ENCODE measurements at places on chromosomes 3 and 15.

DNA sequence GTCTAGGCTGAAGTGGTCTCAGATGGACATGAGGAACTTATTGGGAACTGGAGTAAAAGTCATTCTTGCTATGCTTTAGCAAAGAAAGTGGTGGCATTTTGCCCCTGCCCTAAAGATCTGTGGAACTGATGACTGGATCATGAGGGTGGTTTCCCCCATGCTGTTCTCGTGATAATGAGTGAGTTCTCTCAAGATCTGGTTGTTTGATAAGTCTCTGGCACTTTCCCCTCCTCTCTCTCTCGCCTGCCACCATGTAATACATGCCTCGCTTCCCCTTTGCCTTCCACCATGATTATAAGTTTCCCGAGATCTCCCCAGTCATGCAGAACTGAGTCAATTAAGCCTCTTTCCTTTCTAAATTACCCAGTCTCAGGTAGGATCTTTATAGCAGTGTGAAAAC, 11.5 kb upstream of the MLF1 start:
- DNase-seq, result no peak

DNA sequence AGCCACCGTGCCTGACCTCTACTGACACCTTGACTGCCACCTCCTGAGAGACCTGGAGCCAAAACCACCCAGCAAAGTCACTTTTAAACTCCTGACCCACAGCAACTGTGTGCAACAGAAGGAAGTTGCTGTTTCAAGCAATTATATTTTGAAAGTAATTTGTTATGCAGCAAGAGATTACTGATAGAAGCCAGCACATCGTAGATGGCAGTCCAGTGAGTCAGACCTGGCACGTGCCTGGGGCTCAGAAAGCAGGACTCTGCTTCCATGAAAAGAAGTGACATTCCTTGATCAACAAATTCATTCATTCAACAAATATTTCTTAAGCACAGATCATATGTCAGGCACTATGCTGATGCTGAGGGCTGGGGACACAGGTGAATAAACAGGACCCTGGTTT, 5.7 kb upstream of the CSPG4 start:
- no peak for DNase-seq

GRCh38 chr15:81106560-81106959, 27.5 kb upstream of the CFAP161 start:
- DNase-seq, result peak; percentile 36

GRCh38 chr3:109071350-109072142, 46.4 kb downstream of the MORC1 start:
- no peak for DNase-seq

DNA sequence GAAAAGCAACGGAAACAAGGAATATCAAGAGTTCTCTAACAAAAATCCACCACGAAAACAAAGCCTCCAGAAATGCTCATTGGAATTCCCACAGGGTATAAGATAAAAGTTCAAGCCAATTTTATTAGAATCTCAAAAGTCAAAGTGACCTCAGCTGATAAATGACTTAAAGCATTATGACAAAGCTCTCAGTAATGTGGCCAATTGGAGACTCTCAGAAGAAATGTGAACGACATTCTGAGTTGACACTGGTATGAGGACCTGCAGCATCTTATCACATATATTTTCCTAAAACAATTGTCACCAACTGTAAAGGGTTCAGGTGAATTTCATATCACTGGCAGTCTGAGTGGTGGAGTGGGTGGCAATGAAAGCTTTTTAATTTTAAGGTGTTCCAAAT, 199.1 kb downstream of the FOXP1 start:
- no peak for DNase-seq

DNA sequence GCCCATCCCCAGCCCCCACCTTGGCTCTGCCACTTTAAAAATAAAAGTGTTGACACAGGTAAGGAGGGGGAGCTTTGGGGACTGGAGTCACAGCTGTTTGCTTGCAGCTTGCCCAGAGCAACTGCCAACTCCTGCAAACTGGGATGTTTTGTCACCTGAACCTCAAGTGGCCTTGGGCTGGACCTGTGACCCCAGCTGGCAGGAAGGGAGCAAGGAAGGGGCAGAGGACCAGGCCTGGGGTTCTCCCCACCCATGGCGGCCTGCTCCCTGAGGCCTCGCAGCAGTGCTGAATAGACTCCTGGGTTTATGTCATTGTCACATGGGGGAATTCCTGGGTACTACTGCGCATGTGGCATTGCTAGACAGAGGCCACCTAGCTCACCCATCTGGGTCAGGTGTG, 246.9 kb upstream of the TLE3 start:
- no peak for DNase-seq

GRCh38 chr3:184912163-184912562, 100.2 kb downstream of the VPS8 start:
- no peak for DNase-seq

DNA sequence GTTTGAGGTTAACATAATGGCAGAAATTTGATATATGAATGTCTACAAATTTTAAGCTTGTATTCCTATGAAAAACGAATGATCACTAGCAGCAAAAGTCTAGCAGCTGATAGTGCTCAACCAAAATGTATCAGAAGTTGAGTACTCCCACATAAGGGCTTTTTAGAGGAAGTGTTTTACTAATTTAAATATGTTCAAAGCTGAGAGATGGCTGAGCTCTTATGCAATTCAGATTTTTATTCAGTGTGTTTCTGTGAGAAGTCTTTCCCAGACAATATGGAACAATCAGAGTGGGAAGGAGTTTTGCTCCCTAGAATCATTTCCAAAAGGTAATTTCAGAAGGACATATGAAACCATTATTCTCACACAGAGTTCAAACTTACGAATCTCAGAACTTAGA, 327.0 kb downstream of the ZPLD1 start:
- DNase-seq, result no peak
